ENCODE measurements at places on chromosomes 13 and 19.

- DNase-seq: no peak
Measured at GRCh38 chr13:110766671-110767430, 53.4 kb downstream of the ING1 start.

- DNase-seq: peak; percentile 92
Measured at GRCh38 chr13:50123862-50124535, 108.8 kb downstream of the KCNRG start.

GRCh38 chr13:74761801-74762757 lies 627.9 kb upstream of the KLF12 start:
- no peak for DNase-seq

GRCh38 chr13:40017662-40018262 lies 362.3 kb downstream of the COG6 start:
- no peak for DNase-seq

DNA sequence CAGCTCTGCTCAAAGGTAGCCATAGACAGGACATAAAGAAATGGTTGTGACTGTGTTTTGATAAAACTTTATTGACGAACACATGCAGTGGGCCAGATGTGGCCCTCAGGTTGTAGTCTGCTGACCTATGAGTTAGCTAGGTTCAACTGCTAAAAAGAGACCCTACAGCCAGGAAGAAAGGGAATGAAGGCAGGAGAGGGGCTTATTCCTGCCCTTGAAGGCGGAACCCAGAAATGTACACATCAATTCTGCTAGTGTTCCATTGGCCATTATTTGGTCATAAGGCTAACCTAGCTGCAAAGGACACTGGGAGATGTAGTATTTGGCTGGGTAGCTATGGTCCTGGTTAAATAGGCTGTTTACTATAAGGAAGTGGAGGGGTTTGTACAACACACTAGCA lies 18.0 kb downstream of the APBA3 start:
- DNase-seq: peak; percentile 13

DNA sequence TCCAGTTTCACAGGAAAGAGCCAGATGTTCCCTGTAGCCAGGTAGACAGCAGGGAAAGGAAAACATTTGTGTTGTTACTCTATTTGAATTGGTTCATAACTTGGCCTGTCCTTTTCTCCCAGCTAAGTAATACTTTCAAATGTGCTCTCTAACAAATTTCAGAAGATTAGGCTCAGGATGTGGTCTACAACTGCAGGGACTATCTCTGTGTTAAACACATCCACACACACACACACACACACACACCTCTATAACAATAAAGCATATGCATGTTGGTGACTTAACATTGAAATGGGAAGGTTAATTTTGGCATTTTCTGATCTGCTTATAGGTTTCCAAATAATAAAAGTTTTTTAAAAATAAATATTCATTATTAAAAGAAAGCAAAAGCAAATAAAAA lies 316.0 kb upstream of the ARGLU1 start:
- no peak for DNase-seq

- no peak for DNase-seq
Measured at GRCh38 chr19:38736413-38737280, 7.6 kb downstream of the CAPN12 start.

GRCh38 chr19:57830071-57830602 lies at the start of gene ZNF587B:
ZNF587B (plus strand) TSS chr19:57830299; CDS start chr19:57830529, 230 bp downstream.
- DNase-seq: no peak

- DNase-seq: no peak
Measured at GRCh38 chr19:58406818-58407657, 1.4 kb upstream of the ZNF584 start.

GRCh38 chr13:48505597-48506091 lies 27.2 kb downstream of the RCBTB2 start:
- no peak for DNase-seq

GRCh38 chr19:40831502-40832430 lies 18.5 kb downstream of the CYP2A6 start:
- peak; percentile 99 for DNase-seq

DNA sequence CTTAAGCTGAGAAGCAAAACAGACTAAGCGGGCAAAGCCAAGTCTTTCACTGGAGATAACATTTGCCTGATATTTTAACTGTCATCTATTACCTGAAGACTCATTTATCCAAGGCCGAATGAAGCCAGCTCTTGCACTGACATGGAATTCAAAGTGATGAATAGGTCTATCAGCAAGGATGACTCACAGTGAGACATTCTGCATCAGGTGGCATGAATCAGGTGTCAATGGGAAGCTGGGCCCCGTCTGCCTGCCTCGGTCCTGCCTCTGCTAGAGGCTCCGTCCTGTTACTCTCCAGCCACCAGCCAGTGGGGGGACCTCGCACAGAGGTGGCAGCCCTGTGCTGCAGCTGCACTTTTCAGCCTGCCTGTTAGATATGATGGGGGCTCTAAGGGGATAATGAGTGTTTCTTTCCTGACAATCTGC lies 23.5 kb downstream of the STARD13 start:
- DNase-seq: peak; percentile 66

DNA sequence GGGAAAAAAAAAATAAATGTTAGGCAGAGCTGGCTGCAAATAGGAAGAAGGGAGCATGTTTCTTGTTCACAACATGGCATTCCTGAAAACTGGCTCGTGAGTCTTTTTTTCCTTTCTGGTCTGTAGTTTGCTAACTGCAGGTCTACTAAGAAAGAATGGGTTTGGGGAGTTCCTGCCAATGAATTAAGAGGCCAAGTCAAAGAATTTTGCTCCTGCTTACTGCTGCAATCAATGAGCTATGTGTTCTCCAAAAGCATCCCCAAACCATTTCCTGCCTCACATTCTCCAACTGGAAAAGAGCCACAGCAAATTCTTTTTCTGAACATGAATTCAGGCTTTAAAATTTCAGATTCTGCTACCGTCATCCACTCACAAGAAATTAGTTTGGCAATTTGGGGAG lies 88.6 kb downstream of the DCT start:
- no peak for DNase-seq

GRCh38 chr19:29098863-29099481 lies 114.0 kb downstream of the UQCRFS1 start:
- DNase-seq: no peak

DNA sequence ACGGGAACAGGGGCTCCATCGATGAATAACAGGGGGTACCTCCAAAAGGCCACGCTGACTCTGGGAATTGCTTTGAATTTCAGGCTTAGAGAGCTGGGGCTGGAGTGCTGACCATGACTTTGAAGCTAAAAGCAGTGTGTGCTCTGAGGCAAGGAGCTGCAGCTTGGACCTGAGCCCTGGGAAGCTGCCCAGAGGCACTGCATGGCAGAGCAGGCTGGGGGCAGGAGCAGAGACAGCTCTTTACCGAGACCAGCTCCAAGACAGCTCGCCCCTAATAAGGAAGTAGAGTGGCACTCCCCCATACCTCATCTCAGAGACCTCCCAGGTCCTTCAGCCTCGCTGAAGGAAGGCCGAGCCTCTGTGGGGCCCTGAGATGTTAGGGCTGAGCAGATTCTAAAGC lies 200.2 kb downstream of the COL4A1 start:
- no peak for DNase-seq

GRCh38 chr13:92379371-92379770 lies 847.2 kb upstream of the GPC6 start:
- DNase-seq: no peak

- DNase-seq: no peak
Measured at GRCh38 chr13:93984876-93985275, 494.6 kb downstream of the DCT start.

DNA sequence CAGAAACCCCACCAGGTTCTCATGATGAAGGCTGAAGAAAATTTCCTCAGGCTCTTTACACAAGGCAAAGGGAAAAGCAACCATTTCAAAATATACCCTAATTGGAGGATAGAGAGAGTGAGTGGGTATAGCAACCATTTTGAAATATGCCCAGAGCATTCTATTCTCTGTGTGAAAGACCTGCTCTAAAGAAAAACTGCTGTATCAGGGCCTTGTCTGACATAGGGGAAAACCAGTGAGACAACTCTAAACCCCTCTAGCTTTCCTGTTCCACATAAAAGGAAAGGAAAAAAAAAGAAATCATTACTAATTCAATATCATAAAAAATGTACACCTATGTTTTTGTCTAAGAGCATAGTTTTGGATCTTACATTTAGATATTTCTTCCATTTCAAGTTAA lies 42.3 kb downstream of the TPTE2 start:
- DNase-seq: no peak

DNA sequence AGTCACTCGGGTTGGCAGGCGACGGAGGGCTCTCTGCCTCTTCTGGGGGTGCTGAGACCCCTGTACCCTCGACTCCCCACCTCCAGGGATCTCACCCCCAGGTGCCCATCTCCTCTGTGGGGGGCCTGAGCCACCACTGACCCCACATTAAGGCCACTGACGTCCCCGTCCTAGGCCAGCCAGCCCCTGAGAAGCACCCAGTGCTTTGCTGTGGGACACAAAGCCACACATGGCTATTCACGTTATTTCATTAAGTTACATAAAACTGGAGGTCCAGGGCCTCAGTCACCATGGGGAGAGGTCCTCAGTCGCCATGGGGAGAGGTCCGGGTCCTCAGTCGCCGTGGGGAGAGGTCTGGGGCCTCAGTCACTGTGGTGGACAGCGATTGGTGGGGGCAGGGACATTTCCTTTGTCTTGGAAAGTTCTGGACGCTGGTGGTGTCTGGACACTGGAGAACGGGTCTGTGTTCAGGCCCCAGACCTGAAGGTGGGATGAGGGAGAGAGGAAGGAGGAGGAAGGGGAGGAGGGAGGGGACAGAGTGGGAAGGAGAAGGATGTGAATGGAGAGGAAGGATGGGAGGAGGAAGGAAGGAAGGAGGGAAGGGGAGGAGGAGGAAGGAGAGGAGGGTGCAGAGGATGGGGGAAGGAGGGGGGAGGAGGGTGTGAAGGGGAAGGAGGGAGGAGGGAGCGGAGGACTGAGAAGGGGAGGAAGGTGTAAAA lies 3.9 kb upstream of the EFNA2 start:
- no peak for DNase-seq

DNA sequence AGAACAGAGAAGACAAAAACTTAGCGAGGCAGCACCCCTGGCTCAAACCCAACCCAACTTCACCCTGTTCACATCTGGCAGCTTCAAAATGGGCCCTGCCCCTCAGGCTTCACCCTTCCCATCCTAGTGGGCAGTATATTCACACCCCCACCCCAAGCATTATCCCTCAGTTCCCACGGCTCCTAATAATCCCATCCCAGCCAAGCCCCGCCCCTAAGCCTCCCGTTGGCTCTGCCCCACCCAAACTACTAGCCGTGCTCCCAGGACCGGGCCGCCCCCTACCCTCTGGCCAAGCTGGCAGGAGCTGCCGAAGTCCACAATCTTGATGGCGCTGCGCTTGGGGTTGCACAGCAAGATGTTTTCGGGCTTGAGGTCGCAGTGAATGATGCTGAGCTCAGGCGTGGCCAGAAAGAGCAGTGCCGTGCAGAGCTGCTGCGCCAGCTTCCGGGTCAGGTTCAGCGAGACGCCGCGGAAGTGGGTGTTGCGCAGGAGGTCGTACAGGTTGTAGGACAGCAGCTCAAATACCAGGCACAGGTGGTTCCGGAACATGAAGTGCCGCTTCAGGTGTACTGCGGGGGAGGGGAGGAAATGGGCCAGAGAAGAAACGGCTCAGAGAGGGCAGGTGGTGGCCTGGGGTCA lies 5.8 kb downstream of the DYRK1B start:
- DNase-seq: no peak

DNA sequence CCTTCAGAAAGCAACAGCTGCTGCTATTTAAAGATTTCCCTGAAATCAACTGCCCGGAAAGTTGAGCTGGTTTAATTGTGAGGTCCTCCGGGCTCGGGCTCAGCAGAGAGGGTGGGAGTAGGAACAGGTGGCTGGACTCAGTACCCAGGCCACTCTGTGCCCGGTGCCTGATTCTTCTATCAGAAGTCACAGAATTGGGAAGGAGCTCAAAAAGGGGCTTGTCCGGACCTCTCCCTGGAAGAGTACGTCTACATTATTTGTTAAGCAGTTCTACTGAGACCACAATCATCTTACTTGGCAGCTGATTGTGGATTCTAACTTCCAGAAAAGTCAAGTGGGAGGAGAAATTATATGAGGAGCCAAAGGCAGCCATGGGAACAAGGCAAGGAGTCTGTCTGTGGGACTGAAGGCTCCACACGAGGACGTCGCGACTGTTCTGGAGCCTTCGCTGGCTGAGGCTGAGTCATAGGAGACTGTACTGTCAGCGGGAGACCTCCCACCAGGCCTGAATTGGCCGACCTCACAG lies 91.7 kb upstream of the ANKRD10 start:
- peak; percentile 24 for DNase-seq

DNA sequence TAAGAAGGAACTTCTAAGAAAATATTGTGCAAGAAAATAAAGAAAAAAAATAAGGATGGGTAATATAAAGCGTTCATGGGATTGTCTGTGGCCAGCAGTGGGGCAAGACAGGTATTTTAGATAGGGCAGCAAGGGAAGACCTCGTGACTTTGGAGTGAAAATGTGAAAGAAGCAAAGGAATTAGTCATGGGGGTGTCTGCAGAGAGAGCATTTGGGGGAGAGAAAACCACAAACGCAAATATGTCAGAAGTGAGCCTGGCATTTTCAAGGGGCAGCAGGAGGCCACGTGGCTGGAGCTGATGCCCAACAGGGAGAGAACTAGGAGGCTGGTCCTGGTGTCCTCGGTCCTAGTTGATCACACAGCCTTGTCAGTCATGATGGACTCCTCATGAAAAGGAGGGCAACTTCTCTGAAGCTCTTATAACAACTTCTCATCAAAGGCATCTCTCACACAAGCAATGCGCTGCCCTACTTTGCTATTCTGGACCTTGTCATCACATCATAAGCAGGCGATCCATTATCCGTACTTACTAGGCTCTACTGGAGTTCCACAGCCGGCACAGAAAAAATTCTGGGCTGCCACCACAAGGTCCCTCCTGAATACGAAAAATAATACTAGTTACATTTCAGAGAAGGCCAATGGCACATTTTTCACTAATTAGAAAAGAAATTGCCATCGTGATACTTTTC lies 31.0 kb downstream of the RUBCNL start:
- DNase-seq: no peak

GRCh38 chr13:23777575-23777870 lies 111.7 kb downstream of the MIPEP start:
- DNase-seq: no peak

DNA sequence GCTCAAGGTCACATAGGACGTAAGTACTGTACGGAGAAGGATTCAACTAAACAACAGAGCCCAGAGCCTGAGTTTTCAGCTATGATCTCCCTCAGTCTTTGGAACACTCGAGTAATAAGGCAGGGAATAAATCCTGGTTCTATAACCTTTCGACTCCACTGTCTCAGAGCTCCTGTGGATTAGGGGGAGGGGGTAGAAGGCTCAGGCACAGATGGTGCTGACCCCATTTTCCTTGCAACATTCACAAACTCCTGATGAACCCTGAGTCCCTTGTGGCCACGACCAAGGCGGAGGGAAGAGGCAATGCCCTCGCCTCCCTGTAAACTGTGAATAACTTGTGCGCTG lies 21.4 kb downstream of the NOVA2 start:
- no peak for DNase-seq

GRCh38 chr13:96130818-96131340 lies 41.0 kb downstream of the HS6ST3 start:
- no peak for DNase-seq
